ENCODE measurements at places on chromosomes 7 and 10.

DNA sequence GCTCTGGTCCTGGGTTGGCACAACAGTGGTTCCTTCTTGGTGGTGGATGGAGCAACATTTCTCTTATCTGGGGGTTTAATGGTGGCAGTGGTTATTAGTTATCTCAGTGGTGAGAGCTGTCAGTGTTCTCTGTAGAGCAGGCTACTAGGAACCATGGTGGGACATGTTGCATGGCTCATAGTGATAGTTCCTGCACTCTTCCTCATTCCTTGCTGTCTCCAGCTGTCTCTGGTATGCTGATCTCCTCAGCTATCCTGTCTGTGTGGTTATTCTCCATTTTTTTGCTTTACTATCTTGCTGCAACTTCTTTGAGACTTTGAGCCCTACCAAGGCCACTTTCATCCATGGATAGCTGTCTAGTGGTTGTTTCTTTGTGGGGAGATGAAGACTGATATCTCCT is 44.0 kb downstream of the CCDC7 start:
- no peak for DNase-seq

GRCh38 chr7:70299472-70299807 is 701.2 kb downstream of the AUTS2 start:
- no peak for DNase-seq

DNA sequence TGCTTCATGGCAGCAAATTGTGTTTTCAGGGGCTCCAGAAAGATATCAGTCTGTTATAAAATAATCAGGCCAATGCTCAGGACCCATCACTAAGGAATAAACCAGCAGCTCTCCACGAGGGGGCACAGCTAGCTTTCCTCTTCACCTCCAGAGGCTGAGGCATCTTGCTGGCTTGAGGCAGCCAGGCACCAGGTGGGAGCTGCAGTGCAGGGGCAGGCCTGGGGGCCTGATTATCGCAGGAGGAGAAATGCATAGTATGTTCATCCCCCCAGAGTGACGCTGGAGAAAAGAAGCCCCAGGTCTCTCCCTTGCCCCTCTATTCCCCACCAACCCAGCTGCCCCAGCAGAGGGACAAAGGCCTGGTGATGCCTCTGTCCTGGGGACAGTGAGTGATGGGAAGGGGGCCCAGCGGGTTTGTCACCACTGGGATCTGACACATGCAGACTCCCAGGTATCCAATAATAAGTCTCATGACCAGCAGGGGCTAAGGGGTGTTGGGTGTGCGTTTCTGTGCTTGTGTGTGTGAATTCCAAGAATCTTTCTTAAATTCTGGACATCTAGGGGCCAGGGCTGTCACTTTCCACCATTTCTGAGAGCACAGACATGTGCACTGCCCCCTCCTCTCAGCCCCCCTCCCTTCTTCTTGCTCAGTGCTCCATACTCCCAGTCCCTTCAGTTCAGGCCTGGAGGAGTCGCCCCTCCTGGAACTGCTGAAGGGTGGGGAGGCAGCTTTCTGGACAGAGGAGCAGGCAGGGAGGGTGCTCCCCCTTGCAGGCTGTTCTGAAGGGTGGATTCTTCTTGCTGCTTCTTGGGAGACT is 128.1 kb upstream of the FAM20C start:
- DNase-seq: peak; percentile 75

- no peak for DNase-seq
Measured at GRCh38 chr10:11282156-11282555, 264.5 kb downstream of the CELF2 start.

GRCh38 chr7:7239346-7239745 is 57.0 kb downstream of the C1GALT1 start:
- DNase-seq: no peak
